Cerebellar nuclear complex (tissue), 1 donor: ENCODE measurements at places on chromosomes 7 and 10.

DNA sequence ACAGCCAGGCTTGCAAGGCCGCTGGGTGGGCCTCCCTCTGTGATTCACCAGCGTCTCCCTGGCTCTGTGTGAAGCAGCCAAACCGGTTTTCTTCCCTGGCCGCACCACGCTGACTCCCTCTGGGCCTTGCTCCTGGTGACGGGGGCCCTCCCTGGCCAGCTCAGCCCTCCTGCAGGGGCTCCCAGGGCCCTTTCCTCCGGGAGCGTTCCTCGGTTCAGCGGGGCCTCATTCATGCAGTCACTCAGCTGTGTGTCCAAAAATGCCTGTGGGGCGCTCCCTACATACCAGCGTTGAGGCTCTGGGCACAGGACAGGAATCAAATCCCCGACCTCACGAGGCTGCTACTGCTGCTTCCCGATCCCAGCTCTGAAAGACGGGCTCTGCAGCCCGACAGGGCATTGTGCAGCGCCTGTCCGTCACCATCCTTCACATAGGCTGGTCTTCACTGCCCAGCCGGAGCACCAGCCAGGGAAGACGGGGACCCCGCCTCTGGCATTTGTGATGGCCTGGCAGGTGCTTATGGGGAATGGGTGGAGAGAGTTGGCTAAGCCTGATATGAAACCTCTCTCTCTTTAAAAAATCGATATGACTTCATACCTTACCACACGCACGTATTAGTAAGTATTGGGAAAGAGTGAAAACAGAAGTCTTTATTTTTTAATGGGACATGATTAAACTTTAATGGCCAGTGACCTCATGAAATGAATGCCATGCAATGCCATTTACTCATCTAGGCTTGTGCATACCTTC, 110.0 kb upstream of the SHH start:
- DNase-seq: no peak

DNA sequence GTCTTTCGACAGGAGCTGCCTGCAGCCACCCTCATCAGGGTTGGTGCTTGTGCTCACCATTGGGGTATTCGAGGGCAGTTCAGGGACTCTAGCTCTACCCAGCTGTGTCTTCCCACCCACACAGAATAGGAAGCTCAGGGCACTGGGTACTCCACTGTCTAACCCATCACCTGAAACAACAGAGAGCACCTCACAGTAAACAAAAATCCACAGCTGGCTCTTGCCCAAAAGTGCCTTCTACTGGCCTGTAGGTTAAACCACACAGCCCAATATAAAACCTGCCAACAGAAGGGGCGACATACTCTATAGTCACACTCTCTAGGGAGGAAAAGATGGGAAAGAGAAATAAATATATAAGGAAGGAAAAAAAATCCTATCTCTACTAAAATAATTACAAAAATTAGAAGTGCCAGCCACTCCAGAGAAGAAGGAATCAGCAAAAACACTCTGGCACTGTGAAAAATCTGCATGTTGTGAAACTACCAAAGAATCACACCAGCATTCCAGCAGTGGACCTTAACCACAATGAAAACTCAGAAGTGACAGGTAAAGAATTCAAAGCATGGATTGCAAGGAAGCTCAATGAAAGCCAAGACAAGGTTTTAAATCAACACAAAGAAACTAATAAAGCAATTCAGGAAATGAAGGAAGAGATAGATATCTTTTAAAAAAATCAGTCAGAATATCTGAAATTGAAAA, 110.0 kb downstream of the HGF start:
- no peak for DNase-seq

DNA sequence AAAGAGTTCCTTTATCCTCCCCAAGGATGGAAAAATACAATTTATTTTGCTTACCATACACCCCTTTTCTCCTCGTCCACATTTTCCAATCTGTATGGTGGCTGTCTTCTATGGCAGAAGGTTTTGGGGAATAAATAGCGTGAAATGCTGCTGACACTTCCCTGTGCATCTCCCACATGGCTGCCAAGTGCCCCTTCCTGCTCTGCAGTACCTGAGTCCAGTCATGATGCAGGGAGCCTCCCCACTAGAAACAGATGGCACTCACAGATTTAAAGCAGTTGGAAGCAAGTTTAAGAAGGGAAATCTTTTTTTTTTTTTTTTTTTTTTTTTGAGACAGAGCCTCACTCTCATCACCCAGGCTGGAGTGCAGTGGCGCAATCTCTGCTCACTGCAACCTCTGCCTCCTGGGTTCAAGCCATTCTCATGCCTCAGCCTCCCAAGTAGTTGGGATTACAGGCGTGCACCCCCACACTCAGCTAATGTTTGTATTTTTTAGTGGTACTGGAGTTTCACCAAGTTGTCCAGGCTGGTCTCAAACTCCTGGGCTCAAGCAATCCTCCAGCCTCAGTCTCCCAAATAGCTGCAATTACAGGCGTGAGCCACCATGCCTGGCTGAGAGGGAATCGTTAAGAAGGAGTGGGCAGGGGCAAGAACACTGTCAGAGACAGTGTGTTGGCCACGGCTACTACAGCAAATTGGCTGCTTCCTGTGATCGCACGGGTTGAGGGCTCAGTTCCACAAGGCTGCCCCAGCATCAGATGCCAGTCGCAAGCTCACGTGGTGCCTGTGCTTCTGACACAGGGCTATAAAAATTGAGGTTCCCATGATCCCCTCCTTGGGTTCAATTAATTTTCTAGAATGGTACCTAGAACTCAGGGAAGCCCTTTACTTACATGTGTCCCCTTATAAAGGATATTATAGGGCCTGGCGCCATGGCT, 5.3 kb upstream of the PILRA start:
- peak; percentile 36 for DNase-seq

DNA sequence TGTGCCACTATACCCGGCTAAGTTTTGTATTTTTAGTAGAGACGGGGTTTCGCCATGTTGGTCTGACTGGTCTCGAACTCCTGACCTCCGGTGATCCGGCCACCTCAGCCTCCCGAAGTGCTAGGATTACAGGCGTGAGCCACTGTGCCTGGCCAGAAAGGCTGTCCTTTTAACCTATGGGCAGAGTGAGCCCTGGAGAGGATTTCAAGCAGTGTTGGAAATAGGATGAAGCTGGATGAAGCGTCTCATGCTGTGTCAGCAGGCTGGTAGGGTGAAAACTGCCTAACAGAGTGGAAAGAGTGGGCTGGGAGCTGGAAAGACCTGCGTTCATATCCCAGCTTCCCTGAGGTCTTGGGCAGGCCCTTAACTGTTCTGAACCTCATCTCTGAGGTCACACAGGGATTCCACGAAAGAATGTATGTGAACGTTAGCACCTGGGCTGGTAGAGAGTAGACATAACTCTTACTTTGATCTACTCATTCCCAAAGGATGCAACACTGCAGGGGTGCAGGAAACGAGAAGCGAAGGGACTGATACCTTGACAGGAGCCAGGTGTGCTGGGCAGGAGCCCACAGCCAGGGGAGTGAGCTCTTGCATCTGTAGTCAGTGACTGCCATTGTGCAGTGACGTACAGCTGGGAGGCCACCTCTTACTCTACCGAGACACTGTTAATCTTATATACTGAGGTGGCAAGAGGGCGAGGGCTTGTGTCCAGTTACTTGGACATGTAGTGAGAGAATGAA, 34.1 kb downstream of the WBP1L start:
- no peak for DNase-seq

GRCh38 chr7:84490661-84491060, 296.1 kb upstream of the SEMA3A start:
- no peak for DNase-seq
